ENCODE measurements at places on chromosomes 16 and 17.

GRCh38 chr16:8326232-8326631, 264.1 kb downstream of the TMEM114 start:
- DNase-seq: no peak

GRCh38 chr17:6097005-6097279, 26.8 kb downstream of the WSCD1 start:
- no peak for DNase-seq

GRCh38 chr17:41547921-41548843, 20.1 kb upstream of the KRT19 start:
- DNase-seq: peak; percentile 71

DNA sequence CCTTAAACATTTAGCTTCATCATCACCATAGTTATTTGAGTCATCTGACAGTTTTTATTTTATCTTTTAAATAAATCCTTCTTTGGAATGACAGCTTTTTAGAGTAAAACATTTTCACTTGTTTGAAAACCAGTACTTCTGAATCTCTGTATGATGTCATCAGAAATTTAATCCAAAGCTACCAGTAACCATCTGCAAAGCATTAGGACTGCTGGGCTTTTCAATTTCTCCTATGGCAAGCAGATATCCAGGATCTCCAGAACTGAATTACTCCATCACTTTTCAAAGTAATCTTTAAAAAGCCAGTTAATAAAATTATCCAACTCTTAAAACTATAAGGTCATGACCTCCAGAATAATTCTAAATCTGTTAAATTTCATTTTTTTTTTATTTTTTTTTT, 51.5 kb downstream of the CHCT1 start:
- DNase-seq: no peak
